ENCODE measurements at places on chromosomes 3 and 15.

- DNase-seq, result no peak
Measured at GRCh38 chr15:38558372-38559059, 6.1 kb downstream of the RASGRP1 start.

DNA sequence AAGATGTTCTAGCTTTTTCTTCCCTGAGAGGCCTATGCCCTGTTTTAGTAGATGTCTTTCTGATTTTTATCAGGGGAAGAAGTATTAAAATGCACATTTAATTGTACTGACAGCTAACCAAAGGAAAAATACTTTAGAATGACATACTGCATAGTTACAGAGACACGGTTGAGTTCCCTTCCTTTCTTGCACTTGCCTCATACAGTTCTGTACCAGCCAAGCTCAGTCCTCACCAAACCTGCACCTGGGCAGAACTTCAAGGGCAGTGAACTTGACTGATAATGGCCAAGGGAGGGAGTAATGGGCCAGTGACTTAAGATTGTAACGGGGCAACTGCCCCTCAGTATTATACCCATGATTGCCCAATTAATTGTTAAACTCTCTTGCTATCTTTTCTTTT, 34.1 kb upstream of the RASGRP1 start:
- no peak for DNase-seq

GRCh38 chr15:62913246-62913645, 129.3 kb upstream of the TPM1 start:
- no peak for DNase-seq

- no peak for DNase-seq
Measured at GRCh38 chr15:88716543-88717381, 77.9 kb downstream of the ISG20 start.

DNA sequence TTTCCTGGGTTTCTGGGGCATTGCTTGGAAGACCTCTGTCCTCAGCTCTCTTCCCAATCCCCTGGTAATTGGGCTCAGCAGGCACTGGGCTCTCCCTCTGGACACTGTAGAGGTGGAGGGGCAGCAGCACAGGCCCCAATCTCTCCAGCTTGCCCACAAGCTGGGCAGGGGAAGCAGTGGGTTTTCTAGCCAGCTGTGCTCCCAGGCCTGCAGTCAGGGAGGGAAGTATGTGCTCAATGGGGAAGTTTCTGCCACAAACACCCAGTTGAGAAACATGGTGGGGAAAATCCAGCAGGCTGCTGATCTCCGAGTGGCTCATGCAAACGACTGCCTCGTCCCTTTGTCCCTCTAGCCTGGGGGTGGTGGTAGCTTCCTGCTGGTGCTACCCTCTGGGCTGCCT, 12.8 kb upstream of the RFT1 start:
- no peak for DNase-seq
